ENCODE measurements at places on chromosomes 12 and 14.

- DNase-seq = no peak
These were observed 456.2 kb upstream of the MGAT4C start for GRCh38 chr12:86712425-86712843.

DNA sequence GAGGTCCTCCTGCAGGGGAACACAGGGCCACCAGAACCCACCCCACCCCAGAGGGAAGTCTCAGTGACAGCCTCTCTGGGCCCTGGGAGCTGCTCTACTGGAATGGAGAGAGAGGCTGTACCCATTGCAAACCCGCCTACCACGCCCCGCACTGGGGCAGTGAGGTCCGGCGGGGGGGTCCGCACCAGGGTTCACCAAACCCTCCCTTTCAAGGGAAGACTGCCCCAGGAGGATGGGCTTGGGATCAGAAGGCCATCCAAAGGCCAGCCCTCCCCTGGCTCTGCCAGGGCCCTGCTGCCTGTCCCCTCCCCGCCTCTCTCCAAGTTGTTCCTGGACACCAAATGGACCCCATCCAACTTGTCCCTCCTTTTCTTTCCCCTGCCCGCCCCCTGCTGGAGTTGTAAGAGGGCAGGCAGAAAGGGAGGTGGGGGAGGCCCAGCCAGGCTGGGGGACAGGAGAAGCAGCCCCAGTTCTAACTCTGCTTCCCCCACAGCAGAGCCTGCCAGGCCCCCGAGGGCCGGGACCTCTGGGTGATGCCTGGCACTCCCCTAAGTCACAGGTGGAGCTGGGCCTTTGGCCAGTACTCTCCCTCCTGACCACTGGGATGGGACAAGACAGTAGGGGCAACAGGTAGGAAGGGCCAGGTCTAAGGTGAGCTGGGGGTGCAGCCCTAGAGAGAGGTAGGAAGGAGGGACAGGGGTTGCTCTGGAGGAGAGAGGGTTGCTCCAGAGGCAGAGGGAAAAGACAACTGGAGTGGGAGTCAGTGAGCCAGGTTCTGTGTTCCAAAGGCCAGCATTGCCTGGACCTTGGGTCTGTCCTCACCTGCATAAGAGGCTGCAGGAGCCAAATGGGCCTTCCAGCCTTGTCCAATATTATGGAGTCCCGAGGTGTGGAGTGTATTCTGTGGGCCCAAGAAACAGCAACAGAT lies 3.2 kb upstream of the DIO3 start:
- DNase-seq = no peak

GRCh38 chr14:55245657-55246268 lies 25.5 kb upstream of the FBXO34 start:
- no peak for DNase-seq

- DNase-seq = no peak
These were observed 846 bp downstream of the BRMS1L start for GRCh38 chr14:35826952-35827416.

DNA sequence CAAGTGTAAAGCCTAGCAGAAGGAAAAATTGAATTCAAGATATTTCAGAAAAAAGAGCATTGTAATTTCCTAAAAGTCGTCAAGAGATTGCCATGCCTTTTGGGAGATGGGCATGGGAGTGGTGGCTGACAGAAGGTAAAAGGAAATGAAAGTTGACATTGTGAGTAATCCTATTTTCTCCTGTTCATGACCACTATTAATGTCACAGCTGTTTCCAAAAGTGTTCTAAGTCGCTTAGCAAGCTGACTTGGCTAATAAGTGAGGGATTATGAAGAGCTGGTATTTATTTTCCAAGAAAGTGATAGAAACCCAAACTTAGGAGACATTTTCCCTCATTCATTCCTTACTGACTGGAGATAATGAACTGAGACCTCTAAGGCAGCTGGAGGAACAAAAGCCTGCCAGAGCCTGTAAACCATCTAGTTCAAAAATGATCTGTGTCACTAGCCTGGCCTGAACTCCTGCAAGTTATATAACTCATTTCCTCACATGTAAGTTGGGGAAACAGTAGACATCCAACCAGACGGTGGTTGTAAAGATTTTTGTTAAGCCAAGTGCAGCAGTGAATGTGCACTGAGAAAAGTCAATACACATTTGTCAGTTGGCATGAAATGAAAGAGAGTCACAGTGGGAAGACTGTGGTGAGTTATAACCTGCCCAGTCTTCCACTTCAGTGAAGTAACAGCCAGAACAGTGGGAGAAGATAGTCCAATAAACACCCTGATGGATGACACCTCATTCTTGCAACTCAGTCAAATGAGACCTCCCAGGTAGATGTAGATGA lies 75.8 kb downstream of the DIO2 start:
- no peak for DNase-seq

- DNase-seq = no peak
These were observed 276.4 kb upstream of the SFSWAP start for GRCh38 chr12:131434208-131435125.

DNA sequence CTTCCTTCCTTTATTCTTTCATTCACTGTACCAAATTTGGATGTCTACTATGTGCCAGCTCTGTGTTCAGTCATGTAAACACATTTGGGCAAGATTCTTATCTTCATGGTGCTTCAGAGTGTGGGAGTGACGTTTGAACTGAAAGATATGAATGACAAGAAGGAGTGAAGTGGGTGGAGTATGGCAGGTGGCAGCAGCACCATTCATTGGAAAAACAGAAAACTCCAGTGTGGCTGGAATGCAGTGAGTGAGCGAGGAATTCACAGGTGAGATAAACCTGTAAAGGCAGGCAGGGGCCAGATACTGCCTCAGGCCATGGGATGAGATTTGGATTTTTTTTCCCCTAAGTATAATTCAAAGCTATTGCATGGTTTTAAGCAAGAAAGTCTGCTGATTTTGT lies 140.7 kb upstream of the CCDC198 start:
- no peak for DNase-seq

DNA sequence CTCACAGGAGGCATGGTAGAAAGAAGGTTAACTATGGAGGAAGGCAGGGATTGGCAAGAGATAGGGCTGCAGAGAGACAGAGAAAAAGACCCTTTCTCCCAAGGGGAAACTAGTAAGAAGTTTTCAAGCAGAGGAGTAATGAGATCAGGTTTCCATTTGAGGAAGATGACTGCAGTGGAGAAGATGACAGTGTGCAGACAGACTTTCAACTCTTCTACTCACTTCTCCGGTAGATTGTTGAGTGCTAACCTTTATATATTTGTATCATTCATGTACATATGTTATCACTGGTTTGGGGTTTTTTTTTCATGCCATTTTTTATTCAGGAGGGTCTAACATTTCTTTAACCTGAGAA lies 5.9 kb upstream of the B3GNT4 start:
- DNase-seq = no peak

DNA sequence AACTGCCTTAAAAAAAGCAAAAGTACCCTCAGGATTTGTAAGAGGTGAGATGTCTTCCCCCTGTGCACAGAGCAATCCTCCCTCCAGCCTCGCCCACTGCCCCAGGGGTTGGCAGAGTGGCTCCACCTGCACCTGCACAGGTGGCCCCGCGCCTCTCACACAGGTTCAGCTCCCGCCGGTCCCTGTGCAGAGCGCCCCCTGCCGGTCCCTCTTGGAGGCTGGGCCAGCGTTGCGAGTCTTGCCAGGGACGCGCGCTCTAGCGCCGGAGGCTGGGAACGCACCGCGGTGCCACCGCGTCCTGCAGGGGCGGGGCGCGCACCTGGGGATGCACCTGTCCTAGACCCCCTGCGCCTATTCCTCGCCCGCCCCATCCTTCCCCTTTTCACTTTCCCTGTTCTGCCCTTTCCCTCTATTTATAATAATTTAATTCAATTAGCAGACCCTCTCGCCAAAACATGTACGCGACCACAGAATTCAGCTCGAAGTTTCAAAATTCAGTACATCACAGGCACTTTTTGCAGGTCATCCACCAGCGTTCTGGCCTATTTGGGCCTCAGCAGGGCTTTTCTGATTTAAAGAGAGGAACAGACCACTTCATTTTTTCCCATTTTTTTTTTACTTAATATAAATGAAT lies 618.6 kb downstream of the AACS start:
- no peak for DNase-seq

- DNase-seq = no peak
These were observed 4.9 kb upstream of the SOX5 start for GRCh38 chr12:23954332-23954731.

DNA sequence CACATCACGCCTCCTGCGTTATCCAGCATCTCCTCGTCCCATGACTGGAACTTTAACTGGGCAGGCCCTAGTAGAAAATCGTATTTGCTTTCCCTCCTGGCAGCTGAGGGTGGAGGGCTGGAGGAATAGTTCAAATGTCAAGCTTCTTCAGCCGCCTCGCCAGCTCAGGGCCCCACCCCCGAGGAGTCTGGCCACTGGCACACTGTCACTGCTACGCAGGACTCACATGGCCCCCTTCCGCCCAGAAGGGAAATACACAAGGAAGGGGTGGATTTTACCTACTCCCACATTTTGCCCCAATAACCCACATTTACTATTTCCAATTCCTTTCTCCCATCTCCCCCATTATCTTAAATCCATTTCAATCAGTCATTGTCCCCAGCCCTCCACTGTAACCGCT lies 8.6 kb downstream of the SLC6A13 start:
- no peak for DNase-seq

DNA sequence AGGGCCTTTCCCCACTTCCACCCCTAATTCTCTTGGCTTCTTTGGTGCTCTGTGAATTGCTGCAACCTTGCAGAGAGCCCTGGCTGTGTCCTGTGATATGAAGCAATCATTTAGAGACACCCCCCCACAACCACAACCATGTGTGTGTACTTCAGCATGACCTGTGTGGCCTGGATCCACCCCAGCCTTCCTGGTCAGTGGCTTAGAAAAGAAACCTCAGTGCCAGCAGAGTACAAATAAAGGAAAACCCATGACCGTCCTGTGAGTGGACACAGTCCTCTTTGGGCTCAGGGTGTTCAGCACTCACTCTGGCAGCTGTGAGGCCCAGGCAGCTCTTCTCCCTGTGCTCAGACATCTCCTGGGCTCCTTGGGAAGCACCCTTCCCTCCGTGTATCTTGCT lies 206.6 kb upstream of the DIO3 start:
- DNase-seq = no peak

DNA sequence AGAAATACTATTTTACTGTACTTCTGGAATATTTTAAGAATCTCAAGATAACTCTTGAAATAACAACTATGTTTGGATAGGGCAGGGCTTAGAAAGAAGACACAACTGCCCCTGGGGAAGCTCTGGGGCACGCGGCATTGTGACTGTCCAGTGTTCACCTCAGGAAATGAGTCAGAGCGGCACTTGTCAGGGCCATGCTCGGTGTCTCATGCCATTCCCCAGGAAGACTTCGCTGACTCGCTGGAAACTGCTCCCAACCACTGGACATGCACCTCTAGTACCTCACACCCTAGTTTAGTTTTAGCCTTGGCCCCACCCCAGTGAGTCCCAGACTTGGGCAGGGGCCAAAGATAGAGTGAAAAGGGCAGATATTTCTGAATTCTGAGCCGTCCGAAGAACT lies 192.0 kb downstream of the TTC7B start:
- no peak for DNase-seq

GRCh38 chr12:105562199-105562971 lies 231.9 kb downstream of the C12orf75 start:
- no peak for DNase-seq

DNA sequence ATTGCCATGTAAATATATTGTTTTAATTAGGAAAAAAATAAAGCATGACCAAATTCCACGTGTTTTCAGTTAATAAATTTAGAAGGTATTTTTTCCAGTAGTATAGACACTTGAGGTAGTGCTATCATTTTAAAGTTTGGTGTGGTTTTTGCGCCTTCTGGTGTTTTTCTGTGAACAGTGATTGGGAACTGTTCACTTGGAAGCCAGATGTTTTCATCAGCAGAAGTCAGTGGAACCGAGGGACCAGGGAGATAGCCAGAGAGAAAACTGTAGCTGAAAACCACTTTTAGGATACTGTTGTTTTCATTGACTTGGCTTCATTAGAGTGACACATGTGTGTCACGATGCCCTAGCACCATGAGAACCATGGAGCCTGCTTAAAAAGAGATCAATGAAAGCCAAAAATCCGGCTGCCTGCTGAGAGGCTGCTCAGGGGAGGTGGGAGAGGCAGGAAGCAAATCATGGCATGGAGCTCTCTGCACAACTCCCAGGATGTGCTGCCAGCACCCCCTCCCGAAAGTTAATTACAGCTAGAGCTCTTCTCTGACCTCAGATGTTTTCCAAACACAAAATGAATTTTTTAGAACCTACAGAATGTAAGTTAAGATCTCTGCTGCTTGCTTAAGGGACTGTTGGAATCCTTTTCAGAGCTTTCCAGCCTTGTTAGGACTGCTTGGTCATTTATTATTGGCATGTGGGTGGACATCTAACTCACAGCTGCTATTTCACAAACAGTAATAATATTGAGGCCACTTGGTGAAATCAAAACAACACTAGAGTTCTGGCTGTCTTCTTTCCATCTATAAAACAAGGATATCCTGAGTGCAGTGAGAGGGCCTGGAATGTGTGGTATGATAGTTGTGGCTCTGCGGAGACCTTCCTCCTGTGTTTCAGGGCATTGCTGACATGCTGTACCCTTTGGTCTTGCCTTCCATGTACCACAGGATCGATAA lies 192.3 kb downstream of the ANO4 start:
- DNase-seq = no peak

All from activated CD8-positive, alpha-beta memory T cell treated with anti-CD3 and anti-CD28 coated beads for 4 hours (primary cell).